ENCODE measurements at places on chromosomes 4 and X.

GRCh38 chr4:112704991-112705845 is 68.3 kb downstream of the LARP7 start:
- DNase-seq, result no peak

GRCh38 chr4:118760493-118760892 is 75.3 kb downstream of the METTL14 start:
- DNase-seq, result no peak

GRCh38 chr4:81518762-81519426 is 47.2 kb upstream of the RASGEF1B start:
- DNase-seq, result no peak

DNA sequence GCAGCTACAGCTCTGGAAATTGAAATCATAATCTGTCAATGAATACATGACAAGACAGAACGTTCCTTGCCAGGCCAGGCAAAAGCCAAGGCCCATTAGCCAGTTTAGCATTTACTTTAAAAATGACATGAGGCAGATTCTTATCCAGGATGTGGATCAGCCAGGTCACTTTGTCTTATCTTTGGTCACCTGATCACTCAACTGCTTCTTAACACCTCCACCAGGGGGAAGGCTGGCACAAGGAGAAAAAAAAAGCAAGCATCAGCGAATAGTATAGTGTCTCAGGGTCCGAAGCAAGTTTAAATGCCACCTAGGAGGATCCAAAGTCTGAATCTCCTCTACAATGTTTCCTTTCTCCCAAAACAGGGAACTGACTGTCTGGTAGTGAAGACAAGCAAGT is 18.8 kb downstream of the ATP1B4 start:
- peak; percentile 13 for DNase-seq

GRCh38 chrX:74018253-74018652 is 285.7 kb upstream of the ZCCHC13 start:
- DNase-seq, result no peak

DNA sequence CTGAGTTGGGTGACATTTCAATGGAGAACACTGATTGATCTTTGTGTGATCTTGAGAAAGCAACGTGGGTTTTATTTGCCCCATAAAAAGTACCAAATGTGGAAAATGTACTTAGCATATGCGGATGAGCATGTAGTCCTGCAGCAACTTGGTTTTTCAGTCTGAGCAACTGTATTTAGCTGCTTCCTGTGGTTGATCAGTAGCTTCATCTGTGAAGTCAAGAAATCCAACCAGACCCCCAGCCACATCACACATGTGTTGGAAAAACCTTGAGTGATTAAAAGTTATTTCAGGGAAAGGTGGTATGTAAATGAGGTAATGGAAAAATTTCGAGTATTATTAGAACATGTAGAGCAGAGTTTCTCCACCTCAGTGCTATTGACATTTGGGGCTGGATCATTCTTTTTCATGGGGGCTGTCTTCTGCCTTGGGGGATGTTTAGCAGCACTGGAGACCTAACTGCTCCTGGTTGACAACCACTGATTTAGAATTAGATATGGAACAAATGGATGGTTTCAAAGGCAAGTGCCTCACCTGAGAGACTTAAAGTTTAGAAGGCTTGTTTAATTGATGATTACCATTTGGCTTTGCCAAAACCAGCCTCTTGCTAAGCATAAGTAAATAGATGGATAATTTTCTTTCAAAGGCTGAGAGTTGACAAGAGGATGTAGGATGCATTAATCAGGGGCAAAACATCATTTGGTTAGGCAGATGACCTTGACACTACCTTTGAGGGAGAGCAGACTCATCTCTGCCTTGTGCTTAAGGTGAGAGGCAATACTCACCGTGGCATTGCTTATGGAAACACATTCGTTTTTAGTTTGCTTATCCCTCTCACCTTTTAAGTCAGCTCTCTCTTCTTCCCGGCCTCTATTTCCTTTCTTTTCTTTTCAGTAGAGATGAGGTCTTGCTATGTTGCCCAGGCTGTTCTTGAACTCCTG is 193.0 kb upstream of the RPS6KA3 start:
- DNase-seq, result no peak

- DNase-seq, result peak; percentile 46
Measured at GRCh38 chr4:185717377-185717741, 94.6 kb downstream of the SORBS2 start.

GRCh38 chr4:76502886-76503285 is 67.9 kb downstream of the SHROOM3 start:
- DNase-seq, result no peak

DNA sequence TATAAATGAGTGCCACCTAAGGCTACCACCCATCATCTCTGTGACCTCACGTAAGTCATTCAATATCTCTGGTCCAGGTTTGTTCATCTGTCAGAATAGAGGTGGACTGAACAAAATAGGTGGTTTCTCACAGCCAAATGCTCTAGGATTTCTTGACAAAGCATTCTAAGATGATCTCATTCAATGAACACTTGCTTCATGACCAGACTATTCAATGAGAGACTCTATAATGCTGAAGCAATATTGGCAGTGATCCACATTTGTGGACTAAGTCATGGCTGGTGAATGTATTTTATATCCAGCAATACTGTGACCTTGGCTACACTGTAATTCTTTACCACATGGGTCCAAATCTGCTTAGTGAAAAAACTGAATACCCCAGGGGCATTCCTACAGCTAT is 37.9 kb downstream of the LDB2 start:
- no peak for DNase-seq

DNA sequence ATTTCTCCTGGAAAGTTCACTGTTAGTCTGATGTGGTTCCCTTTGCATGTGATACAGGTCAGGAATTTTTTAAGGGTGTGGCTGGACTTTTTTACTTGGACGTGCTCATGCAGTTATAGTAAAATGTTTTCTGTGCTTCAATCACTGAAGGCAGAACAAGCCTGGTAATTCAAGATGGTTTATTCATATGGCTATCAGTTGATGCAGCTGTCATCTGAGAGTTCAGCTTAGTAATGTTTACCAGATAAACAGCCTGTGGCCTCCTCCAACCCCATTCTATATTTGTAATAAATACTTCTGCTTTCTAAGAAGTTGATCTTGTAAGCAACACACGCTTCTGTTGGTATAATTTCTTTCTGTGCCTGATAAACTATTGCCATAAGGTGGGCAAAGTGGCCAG is 2105.9 kb downstream of the ARAP2 start:
- DNase-seq, result no peak

DNA sequence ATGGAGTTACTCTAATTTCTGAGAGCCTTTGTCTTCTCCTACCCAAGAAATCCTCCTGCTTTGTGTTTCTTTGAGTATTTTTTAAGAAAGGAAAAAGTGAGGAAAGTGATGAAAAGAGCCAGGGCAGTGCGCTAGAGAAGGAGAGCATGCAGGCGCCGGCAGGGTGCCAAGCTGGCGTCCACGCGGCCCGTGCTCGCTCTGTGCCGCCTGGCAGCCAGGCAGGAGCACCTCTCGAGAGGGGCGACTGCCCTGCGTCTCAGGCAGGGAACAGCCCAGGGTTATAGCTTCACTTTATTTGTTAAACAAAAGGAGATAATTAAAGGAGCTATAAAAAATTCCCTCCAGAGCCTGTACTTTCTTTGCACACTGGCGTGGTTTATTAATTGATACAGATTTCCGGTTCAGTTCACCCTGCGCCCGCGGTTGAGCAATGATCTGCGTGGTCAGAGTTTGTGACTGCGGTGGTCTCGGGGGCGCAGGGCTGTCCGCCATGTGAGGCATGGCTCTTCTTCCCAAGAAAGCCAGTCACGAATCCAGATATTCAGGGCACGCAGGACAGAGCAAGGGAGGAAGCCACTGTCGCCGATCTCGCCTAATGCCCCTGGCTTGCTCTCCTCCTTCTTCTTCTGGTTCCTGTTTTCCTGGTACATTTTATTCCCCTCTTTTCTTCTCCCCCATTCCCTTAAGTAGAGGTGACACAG is 110.8 kb upstream of the PAQR3 start:
- no peak for DNase-seq

DNA sequence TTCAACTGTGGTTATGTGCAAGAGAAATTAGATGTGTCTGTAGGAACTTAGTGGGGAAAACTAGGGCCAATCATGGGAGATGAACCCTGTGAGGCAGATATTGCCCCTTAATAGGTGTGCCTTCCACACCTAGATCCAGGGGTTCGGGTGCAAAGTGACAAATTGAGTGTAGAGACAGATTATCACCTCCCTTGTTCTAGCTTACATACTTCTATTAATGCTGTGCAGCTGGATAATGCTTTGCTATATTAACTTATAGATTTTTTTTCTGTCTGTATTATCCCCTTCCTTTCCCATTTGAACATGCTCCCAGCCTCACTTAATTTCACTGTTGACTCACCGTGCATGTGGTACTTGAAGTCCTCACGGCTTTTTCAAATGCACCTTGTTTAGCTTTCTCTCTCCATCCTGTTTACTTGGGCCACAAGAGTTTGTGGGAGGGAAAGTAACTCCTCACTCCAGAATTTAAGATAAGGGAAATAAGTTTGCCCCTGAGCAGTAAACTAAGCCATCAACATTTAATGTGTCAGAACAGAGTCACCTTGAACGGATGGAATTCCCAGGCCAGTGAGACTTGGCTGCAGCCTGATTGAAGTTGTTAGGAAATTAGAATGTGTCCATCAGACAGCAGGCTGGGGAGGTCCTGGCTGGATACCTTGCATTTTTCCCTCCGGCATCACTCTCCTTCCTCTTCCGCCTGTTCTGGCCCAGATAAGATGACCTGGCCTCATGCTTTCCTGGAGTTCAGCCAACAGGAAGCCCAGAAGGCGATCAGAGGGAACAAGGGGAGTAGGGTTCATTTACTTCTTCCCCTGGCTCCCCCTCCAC is 478.4 kb downstream of the BCOR start:
- no peak for DNase-seq

DNA sequence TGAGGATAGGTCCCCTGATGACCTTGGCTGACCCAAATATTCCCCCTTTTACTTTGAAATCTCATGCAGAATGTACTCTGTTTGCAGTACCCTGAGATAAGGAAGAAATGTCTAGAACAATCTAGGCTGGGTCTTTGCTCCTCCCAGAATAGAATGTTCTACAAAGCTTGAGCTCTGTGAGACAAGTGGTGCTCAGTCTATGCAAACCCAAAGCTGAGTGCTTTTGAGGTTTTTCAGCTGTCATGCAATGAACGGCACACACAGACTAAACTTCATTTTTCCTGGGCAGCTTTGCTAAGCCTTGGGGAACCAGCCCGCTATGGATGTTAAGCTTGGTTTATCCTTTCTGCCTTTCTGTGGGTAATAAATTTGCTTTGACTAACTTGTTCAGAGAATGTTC is 513.6 kb downstream of the FAT4 start:
- no peak for DNase-seq

GRCh38 chr4:39814403-39815185 is 116.7 kb downstream of the UBE2K start:
- DNase-seq, result no peak

- no peak for DNase-seq
Measured at GRCh38 chr4:151583157-151583914, 174.4 kb downstream of the FHIP1A start.

DNA sequence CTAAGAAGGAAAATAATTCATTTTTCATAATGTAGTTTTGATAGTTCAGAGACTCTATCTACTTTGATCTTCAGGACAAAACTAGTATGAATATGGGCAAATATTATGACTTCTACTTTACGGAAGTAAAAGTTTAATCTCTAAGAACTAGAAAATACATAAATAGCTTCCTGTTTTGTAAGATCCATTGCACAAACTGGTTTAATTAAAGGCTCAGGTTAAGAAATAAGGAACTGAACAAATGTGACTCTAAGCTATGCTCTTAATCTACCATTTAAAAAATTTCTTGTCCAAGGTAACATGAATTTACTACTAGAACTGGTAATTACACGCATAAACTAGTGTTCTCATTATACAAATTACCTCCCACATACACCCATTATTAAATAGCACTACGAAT is 360.6 kb downstream of the INPP4B start:
- DNase-seq, result no peak

DNA sequence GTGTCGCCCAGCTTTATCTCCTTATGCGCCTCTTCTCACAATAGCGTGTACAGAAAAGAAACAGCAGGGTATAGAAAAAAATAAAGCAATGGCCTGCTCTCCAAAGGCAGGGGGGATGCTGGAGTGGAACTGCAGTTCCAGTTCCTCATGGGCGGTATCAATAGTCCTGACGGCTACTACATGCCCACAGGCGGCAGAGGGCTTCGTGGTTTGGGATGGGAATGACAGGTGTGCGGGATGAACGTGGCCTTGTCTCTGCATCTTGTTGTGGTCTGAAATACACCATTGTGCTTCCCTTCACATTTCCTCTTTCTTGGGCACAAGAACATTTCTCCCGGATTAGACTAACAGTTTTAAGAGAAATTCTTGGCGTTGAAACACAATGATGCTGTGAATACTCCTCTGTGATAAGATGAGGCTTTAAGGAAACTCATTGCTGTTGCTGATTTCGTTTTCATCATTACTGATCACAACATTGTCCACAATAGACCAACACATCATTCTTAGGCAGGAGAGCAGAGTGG is 124.1 kb upstream of the IGFBP7 start:
- no peak for DNase-seq

GRCh38 chr4:13436962-13437361 is 47.2 kb downstream of the RAB28 start:
- DNase-seq, result no peak

DNA sequence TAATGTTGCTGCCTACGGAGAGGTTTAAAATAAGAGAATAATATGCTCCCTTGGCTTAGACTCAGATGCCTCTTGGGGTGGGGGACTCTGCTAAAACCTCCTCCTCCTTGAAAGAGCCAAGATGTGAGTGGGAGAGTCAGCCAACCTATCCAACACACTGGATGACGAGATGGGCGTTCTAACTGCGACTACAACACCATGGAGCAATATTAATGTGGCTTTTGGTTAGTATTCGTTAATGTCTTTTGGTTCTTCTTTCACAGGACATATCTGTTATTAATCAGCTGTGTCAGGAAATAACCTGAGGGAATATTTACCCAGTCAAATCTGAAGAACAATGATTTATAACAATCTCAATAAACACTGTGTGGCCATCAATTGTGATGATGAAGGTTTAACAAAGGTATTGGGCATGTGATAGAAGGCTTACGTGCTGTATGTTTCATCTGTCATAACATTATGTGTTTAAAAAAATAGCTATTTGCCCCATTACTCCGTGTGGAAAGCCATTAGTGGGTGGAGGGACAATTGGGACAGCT is 143.5 kb upstream of the FTHL17 start:
- DNase-seq, result no peak

- DNase-seq, result no peak
Measured at GRCh38 chr4:66298569-66298968, 628.3 kb upstream of the EPHA5 start.

DNA sequence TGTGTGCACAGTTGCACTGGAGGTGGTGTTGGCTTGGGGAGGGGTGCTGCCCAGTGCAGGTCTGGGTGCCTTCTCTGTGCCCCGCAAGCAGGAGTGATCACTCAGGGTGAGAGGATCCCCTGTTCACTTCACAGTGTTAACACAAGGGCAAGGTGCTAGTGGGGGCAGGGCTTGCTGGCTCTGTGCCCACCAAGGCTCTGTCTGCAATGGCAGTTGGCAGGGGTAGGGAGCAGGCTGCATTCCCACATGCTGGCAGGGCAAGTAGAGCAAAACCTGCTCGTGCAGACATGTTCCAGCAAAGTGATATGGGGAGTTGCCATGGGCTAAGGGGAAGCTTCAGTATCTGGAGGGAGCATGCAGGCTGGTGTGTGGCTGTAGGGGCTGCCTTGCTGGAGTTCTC is 428.0 kb downstream of the ZNF674 start:
- DNase-seq, result no peak

- DNase-seq, result no peak
Measured at GRCh38 chrX:49247916-49248811, 12.9 kb downstream of the CCDC22 start.

GRCh38 chr4:171288816-171289432 is 524.3 kb upstream of the GALNTL6 start:
- DNase-seq, result no peak

All from RCC 7860 (cell line).